ENCODE measurements at places on chromosomes 7 and 10.

GRCh38 chr7:74587435-74588126, 69.9 kb upstream of the GTF2I start:
- DNase-seq, result peak; percentile 93

GRCh38 chr7:15821484-15822427, 135.3 kb upstream of the MEOX2 start:
- DNase-seq, result no peak

GRCh38 chr10:22228167-22228938, 10.5 kb upstream of the EBLN1 start:
- no peak for DNase-seq

DNA sequence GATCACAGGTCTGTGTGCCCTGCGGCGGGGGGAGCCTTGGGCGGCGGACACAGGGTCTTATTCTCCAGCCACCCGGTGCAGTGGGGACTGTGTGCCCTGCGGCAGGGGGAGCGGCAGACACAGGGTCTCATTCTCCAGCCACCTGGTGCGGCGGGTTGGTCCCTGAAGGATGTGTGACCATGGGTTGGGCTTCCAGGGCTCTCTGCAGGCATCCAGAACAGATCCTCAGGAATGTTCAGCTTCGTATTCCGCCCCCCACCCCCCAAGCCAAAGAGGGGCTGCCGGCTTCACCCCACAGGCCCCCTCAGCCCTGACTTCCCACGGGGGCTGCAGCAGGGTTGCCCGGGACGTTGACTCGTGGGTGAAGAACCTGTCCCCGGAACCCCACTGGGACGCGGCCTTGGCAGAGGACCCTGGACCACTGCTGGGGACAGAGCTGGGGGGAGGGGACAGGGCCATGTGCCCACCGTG, 154.5 kb upstream of the PPP2R2D start:
- DNase-seq, result no peak

- DNase-seq, result peak; percentile 35
Observed at GRCh38 chr7:117132321-117133120, 179.2 kb downstream of the ST7 start.

GRCh38 chr7:45563401-45563800, 10.8 kb upstream of the ADCY1 start:
- no peak for DNase-seq

- no peak for DNase-seq
Observed at GRCh38 chr7:99642027-99642426, 25.3 kb downstream of the ZSCAN25 start.

GRCh38 chr10:11191678-11192077, 174.0 kb downstream of the CELF2 start:
- DNase-seq, result no peak
